ENCODE measurements at places on chromosomes 2 and 18.

DNA sequence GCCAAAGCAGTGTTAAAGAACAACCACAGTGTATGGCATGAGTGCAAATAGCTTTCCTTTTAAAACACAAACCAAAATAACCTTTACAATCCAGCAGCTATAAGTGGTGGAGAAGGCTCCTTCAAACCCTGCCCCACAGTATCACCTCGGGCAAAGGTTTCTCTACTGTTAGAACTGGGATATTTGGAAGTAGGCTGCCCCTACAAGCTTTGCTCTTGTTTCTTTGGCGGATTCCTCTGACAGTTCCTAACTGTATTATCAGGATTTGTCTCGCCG lies 214.8 kb downstream of the ZNF521 start:
- no peak for DNase-seq

GRCh38 chr2:219350710-219351221 lies 18.2 kb upstream of the RESP18 start:
- no peak for DNase-seq

- DNase-seq, result peak; percentile 45
Observed at GRCh38 chr2:159613091-159613490, 3.3 kb downstream of the BAZ2B start.

DNA sequence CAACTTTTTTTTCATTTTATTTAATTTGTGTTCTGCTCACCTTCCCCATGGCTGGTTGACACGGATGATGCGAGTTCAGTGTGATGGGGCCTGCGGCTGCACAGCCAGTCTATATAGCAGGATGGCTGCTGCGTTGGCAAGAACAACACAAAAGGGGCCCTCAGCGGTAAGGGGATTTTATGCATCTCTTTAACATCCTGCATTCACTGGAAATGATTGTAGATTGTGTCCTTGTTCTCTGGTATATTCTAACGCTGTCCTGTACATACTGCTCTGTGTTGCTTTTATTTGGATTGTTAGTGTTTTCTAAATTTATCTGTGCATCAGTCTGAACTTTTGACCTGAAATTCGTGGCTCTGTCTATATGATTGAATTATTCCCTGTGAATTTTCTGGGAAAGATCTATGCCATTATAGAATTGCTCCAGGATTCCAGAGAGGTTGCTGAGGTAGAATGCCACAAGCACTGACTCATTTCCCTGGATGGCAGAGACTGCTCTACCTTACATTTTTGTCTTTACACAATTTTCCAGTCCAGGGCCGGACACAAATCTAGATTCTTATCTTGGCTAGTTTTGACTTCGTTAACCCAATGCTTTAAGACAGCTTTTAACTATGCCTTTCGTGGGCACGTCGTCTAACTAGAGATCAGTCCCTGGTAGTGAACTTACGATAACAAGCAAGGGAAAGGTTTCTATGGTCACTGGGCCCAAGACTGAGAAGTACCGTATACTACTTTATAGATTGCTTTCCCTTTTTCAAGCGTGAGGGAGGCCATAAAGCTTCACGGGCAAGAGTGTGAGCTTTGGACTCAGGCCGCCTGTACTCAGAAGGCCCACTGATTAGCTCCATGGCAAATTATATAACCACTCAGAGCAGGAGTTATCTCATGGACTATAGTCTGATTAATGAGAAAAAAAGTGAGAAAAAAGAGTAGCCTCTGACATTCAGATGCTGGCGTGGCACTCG lies at the start of gene CRYGC:
CRYGC (minus strand) TSS at position 85 of the 968 bp plus-strand sequence; CDS start at position 49, 36 bp downstream.
- no peak for DNase-seq

DNA sequence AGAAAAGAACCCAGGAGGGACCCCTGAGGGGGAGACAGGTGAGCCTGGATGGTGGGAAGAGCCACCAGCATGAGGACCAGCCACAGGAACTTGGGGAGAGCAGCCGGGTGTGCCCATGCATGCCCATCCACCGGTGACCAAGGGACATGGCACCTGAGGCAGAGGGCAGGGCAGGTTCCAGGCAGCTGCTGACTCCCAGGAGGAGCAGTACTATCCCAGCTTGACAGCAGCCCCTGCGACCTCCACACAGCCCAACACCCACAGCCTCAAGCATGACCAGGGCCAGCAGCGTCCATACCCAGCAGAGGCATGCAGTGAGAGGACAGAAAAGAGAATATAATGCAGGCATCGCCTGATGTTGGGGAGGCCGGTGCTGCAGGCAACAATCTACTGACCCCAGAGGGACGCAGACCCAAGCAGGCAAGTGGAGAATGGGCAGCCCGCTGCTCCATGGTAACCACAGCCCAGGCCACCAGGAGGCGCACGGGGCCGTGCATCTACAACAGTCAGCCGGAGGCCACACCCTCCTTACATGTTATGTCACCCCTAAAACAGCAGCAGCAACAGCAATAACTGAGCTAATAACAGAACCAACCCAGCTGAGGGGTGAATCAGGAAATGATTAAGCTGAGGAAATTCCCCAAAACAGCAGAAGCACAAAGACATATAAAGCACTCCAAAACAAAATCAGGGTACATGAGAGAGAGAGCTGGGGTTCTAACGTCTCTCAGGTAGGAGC lies 44.1 kb downstream of the ANKMY1 start:
- peak; percentile 40 for DNase-seq

- DNase-seq, result peak; percentile 20
Observed at GRCh38 chr2:164717000-164717803, 95.9 kb upstream of the GRB14 start.

DNA sequence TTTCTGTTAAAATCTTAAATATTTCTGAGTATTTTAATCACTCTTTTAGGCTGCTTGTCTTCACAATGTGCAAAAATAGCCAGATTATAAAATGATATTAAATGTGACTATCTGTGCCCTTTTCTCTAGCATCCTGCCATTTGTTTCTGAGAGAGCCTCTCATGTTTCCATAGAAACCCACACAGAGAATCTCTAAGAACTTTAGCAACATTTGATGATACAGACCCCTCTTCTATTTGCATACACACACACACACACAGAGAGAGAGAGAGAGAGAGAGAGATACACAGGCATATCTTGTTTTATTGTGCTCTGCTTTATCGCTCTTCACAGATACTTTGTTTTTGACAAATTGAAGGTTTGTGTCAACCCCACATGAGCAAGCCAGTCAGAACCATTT lies 134.5 kb upstream of the DDX18 start:
- DNase-seq, result no peak

- no peak for DNase-seq
Observed at GRCh38 chr2:61900281-61900680, 5.2 kb upstream of the COMMD1 start.

DNA sequence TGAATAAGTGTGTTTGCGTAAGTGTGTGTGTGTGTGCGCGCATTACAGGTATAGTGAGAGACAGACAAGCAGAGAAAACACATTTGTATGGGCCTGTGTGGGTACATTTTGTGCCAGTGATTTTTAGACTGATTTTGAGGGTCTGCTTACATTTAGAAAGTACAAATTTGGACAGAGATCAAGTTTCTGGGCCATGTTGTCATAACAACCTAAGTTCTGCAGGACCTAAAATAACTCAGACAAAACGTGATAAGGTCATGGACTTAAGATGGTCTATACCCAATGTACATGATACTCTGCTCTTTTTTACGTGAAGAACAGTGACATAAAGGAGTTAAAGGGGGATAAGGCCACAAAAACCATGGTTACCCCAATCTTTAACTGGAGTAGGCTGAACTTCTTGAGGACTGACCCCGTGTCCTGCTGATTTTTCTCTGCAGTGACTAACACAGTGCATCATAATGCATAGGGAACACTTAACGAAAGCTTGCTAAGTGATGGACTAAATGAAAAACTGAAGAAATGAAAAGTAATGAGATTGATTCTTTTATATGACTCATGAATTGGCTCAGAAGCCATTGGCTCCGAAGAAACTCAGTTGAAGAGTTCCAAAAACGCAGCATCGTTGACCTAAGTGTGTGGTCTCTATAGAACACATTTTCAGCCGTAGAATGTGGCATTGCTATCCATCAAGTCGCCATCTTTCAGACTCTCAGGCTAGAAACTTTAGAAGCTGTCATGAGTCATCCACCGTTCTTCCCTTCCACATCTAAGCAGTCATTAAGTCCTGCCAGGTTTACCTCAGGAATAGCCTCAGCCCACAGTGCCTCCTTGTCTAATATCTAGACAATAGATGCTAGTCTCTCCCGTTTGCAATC lies 61.6 kb upstream of the NCOA1 start:
- DNase-seq, result no peak

- no peak for DNase-seq
Observed at GRCh38 chr18:57811477-57812125, 8.5 kb upstream of the ATP8B1 start.

DNA sequence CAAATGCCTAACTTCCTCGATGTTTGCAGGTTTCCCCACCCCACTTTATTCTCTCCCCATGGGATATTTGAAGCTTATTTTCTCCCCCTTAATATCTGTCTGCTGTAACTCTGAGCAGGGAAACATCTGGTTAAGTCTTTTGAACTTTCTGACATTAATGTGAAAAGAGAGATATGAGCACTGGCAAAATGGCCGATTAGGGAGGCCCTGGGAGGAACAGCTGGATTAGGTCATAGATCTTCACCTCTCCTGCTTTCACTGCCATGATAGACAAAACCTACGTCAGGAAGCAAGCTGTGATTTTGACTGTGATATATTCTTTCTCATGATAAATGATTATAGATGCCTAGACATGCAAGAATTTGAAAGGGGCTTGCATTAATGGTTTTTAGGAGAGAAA lies 43.6 kb downstream of the LYPD6B start:
- no peak for DNase-seq
